ENCODE measurements at places on chromosomes 5 and 9.

- DNase-seq, result no peak
Observed at GRCh38 chr9:20217596-20217995, 404.7 kb downstream of the MLLT3 start.

- DNase-seq, result no peak
Observed at GRCh38 chr5:103347716-103348423, 89.3 kb downstream of the MACIR start.

- DNase-seq, result no peak
Observed at GRCh38 chr5:61994171-61994570, 311.8 kb upstream of the KIF2A start.

DNA sequence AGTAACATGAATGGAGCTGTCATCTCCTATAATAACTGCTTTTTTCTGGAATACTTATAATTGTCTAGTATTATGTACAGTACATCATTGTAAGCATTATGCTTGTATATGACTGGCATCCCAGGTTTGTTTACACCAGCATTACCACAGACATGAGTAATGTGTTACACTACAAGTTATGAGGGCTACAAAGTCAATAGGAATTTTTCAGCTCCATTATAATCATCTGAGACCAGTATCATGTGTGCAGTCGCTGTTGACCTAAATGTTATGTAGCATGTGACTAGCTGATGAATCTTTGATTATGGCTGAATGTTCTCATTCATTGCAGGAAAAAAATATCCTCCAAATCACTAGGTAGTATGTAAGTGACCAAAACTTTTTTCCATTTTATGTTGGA is 2.2 kb downstream of the ZCCHC9 start:
- no peak for DNase-seq

GRCh38 chr5:40607202-40607601 is 72.5 kb upstream of the PTGER4 start:
- DNase-seq, result no peak

- no peak for DNase-seq
Observed at GRCh38 chr9:106059886-106060285, 365.5 kb downstream of the TMEM38B start.

DNA sequence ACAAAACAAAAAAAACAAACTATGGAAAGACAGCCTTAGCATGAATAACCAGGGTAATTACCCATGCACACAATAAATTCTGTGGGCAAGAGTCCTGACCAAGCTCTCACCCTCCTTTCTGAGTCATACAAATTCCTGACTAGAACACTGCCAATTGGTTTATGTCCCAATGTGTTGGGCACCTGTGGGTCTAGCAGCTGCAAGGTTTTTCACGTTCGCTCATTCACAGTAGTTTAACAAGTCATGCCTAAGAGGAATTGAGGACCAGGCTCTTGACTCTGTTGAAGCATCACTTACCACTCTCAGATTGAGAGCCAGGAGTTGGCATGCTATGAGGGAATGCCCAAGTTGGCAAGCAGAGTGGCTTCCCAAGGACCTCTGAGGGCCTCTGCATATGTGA is 205.5 kb upstream of the SLC24A2 start:
- DNase-seq, result no peak

DNA sequence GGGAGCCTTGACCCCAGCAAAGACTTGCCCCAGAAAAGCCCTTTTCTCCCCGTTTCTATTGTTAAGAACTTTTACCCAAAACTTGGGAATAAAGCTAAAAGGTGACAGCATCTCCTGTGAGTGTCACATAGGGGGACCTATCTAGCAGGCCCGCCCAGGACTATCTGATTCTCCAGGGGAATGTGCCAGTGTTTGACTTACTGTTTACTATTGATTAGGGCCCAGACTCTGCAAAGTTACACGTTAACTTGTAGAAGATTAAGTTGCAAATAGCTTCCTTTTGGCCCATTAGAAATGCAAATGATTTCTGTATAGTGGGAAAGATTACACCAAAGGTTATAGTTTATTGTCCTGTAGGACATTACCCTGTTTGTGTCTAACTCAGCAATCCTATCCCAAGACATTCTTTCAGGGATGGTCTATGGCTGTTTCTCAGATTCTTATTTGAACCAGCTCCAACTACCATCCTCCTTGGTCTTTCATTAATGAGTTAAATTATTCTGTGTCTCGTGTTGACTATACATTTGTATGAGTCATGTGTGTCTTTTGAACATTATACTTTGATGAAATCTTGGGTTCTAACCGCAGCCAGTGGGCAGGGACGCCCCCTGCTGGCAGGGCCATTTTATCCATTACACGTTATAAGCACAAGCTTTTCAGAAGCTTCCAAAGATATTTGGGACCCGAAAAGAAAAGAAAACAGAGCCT is 60.7 kb downstream of the HRH2 start:
- DNase-seq, result no peak

DNA sequence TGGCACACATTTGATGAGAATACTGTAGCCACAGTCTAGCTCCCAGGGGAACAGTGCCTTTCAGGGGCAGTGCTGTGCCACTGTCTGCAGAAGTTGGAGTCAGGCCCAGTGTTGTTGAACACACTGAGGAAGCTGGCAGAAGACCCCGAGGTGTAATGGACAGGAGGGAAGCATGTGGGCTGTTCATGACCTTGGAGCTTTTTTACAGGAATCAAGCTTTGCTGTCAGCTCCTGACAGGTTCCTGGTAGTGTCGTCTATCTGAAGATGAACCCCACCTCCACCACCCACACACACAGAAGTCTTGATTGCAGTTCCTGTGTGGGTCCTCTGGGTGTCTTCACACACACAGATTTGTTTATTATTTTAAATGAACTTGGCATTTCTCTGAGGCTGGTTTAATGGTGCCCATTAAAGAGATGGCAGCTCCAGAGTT is 40.3 kb upstream of the TNFAIP8 start:
- peak; percentile 52 for DNase-seq

DNA sequence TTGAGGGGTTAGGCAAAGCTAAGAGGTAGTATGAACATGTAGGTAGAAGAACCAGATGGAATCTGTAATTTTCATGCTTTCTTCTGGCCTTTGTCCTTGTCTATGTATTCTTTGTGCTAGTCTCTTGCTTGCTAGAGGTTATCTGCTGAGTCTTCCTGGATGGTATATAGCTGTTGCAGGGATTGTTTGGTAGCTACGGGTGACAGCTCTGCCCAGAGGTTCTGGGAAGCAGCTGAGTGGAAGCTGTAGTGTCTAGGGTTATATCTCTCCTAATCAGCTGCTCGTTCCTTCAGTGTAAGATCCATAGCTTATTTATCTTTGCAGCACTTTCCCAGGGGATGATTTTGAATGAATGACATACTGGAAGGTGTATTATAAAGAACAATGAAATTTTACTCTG is 100.3 kb downstream of the ATG10 start:
- no peak for DNase-seq

DNA sequence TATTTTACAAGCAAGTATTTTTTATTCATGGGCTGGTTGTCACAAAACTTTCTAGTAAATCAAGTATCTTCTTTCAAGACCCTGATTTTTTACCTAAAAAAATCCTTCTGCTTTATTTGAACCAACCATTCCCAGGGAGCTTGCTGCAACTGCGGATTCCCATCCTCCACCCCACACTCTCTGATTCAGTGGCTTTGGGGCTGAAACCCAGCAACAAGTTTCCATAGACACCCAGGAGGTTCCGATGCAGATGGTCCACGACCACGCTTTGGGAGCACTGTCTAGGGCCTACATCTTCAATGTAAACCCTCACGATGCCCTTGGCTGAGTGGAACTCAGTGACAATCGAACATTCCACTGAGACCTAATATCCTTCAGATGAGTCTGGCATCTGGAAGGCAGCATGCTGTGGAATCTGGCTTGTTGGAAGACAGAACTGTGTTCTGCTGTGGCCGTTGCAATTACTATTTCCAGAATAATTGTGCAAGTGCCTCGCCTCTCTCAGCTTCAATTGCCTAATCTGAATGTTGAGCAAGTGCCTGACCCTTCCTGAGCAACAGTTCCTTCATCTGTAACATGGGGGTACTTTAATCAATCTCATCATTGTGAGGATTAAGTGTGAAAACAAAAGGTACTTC is 105.1 kb downstream of the INSYN2B start:
- DNase-seq, result no peak

DNA sequence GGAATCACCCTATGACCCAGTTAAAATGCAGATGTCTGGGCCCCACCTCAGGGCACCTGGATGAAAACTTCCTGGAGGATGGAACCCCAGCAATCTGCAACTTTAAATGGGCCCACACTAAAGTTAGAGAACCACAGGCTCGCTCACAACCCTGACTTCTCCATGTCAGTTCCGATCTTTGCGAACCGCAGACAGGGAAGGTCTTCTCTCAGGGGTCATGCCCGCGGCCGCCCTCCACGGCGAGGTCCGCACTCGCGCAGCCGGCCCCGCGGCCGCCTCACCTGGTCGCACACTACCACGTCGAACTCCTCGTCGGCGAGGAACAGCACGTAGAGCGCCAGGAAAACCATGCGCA is 499 bp downstream of the ALG2 start:
- DNase-seq, result no peak

GRCh38 chr9:81268048-81268447 is 421.3 kb downstream of the TLE1 start:
- DNase-seq, result no peak

DNA sequence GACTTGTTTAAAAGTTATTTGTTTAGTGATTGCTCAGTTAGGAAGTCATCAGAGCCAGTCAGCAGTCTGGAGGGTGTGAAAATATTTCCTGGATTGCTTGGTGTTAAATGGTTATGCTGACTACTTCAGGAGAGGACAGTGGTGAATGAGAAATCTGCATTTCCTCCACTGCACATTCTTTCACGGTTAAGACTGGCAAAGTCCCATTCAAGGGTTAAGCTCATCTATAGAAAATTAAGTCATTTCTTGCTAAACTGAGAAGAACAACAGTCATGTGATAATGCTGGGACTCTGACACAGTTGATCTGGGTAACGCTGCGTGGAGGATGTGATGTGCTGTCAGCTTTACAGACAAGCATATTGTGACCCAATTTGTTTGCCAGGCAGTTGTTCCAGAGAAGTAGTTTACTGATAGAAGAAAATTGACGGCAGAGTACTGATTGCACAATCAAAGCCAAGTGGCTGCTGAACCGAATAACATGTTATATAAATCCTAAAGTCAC is 80.4 kb downstream of the GRAMD2B start:
- no peak for DNase-seq

GRCh38 chr5:141958546-141959172 is 657 bp upstream of the PCDH12 start:
- DNase-seq, result no peak

All from GM06990 (cell line).